ENCODE measurements at places on chromosomes 7 and 10.

DNA sequence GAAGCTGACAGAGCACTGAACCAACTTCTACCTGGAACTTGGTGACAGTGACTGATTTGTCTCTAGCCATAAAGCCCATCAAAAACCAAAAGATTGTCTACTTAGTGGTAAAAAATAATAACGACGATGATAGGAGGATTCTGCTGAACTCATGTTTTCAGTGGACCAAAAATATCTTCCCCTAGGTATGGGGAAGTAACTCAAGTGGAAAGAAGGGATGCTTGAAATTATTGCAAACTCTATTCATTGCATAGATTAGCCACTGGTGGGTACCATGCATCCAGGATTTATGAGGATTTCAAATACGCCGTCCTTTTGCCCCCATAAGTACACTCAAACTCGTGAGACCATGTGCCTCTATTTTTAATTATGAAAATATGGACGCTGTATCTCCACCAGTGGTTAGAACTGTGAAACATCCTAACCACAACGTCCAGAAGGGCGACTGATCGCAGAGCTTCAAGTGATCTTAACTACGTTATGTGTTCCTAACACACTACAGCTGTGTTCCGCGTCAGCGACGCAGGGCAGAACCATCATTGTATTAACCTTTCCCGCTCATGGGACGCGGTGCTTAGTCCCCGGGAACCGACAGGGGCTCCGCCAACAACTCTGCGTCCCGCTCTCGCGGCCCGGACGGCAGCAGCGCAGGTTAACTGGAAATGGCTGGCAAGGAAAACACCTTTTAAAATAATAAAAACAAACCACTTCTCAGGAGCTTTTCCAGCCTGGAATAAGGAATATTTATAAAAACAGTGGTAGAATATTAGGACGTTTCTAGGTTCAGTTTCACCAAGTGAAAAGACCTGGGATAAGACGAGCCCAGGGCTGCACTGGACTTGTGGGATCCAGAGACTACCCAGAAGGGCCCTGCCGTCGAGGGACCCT is 776 bp downstream of the PEX1 start:
- DNase-seq: peak; percentile 68

DNA sequence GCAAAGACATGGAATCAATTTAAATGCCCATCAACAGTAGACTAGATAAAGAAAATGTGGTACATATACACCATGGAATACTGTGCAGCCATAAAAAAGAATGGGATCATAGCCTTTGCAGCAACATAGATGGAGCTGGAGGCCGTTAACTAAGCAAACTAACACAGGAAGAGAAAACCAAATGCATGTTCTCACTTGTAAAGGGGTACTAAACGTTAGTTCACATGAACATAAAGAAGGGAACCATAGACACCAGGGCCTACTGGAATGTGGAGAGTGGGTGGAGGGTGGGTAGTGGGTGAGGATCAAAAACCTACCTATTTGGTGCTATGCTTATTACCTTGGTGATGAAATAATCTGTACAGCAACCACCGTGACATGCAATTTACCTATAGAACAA is 78.4 kb upstream of the GSDME start:
- no peak for DNase-seq

- no peak for DNase-seq
Observed at GRCh38 chr10:25813511-25813910, 120.5 kb upstream of the MYO3A start.

DNA sequence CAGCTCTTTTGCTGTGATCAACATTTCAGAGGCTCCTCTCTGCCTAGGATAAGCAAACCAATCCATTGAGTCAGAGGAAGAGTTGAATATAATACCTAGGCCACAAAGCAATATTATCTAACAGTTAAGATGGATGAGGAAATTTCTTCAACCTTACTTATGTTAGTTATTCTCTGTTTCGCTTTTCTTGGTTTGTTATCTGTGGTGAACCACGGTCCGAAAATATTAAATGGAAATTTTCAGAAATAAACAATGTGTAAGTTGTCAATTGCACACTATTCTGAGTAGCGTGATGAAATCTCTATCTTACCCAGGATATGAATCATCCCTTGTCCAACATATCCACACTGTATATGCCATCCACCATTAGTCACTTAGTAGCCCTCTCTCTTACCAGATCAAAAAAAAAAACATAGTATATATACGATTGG is 1.5 kb upstream of the HTR7 start:
- DNase-seq: no peak

- DNase-seq: no peak
Observed at GRCh38 chr7:113247198-113247597, 128.8 kb upstream of the SMIM30 start.

DNA sequence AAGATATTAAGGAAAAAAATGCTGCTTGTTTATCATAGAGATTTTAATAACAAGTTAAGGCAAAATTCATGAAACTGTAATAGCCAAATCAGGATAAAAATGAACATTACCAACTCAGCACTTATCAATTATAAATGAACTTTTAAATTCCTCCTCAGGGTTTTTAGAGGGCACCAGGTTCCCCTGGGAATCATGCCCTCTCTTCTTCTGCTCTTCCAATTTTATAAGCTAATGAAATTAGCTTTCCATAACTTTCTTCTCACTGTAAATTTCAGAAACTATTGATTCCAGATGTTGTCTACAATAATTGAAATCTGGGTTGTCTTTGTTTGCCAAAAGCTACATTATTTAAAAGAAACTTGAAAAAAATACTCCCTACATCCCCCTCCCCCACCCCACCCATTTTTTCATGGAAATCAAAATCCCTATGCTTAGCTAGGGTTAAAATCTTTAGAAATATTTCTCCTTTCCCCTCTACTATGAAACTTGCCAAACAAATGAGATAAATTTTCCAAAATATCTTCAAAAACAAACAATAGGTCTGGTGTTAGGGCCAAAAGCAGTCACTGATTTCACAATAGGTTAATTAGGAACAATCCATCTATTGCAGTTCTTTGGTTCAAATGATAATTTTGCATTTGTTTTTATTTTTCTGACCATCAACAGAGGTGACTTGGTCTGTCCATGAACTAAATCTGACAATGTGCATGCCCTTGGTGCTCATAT is 187.7 kb downstream of the DOCK4 start:
- DNase-seq: no peak

DNA sequence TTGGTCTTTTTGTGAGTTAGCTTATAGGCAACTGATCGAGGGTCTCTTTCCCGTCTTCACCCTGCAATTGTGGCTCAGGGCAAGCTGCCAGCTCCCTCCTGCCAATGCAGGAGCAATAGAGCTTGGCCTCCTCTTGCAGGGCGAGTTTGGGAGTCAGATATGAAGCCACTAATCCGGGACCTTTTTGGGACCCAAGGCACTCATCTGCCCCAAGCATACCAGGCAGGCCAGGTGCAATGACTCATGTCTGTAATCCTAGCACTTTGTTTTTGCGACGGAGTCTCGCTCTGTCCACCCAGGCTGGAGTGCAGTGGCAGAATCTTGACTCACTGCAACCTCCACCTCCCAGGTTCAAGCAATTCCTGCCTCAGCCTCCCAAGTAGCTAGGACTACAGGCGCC is 21.1 kb downstream of the LIMK1 start:
- no peak for DNase-seq

GRCh38 chr7:74430961-74431466 is 22.7 kb upstream of the GTF2IRD1 start:
- no peak for DNase-seq

DNA sequence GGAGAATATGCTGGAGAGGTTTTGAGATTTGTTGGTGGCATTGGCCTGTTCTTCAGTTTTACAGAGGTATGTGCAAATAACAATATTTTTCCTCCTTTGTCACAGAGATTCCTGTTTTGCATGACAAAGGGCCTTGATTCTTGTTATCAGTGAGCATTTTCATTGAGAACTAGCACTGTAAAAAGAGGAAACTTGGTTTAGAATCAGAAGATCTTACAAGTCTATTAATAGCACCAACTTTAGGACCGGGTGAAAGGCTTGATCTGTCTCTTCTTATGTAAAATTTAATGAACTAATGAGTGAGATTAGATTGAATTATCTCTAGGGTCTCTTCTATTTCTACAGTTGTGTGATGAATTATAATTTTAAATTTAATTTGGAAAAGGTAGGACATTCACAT is 25.5 kb downstream of the TSPAN13 start:
- DNase-seq: no peak

All from HEK293T (cell line).